ENCODE measurements at places on chromosomes 16 and 17.

GRCh38 chr16:56980792-56981724, 8.3 kb upstream of the NLRC5 start:
- DNase-seq = no peak

GRCh38 chr17:2950846-2951245, 112.6 kb downstream of the OR1D5 start:
- no peak for DNase-seq

GRCh38 chr17:6067060-6067459, 3.1 kb upstream of the WSCD1 start:
- DNase-seq = no peak

DNA sequence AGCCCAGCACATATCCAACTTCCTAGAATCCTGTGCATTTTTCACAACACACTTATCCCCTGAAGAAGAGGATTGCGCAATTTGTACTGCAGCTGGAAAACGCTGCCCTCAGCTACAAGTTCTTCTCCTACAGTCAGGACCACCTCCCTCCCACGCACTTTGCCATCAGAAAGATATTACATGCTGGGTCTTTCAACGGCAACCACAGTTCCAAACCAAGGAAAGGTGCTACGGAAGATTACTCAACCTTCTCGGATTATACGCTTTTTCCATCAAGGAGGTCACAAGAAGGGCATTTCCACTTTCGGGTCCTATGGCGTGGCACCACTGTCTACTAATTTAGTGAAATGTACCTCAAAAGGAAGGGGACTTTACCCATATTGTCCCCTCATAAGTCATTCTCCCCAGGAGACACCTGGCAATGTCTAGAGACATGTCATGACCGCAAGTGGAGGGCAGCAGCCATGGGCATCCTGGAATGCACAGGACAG, 35.2 kb downstream of the USP7 start:
- DNase-seq = no peak

- DNase-seq = no peak
These were observed 12.2 kb upstream of the MMD start for GRCh38 chr17:55433629-55434422.

- no peak for DNase-seq
These were observed 19.1 kb upstream of the KPNB1 start for GRCh38 chr17:47630614-47631013.

GRCh38 chr17:32143527-32143870, 1.2 kb downstream of the RHOT1 start:
- no peak for DNase-seq

- DNase-seq = no peak
These were observed 166.5 kb downstream of the NTN1 start for GRCh38 chr17:9187828-9188227.

- no peak for DNase-seq
These were observed 69.0 kb downstream of the MRM3 start for GRCh38 chr17:850851-851763.

DNA sequence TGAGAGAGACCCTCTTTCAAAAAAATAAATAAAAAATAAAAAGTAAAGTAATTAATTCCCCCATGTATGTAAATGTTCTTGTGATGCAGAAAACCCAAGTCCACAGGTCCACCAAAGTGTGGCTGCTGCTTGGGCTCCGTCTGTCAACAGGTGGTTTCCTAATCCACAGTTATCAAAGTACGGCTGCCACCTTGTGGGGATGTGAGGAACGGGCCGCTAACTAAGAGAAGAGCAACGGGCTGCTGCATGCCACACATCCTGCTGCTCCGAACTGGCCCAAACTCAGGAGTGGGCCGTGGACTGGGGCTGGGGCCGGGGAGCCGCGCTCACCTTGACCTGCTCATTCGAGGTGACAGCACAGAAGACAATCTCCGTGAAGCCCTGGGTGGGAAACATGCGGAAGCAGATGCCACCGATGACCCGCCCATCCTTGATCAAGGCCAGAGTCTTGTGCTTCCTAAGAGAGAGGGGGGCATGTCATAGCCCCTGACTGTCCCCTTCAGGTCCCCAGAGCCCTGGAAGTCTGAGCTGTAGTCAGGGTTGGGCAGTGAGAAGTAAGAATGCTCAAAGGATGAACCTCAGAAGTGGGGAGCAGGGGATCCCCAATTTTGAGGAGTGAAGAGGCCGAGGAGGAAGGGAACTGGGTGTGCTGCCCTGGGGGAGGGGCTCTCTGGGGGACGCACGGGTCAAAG, 4.3 kb downstream of the KAT2A start:
- DNase-seq = peak; percentile 64

GRCh38 chr17:73348018-73348828, 36.4 kb upstream of the CDC42EP4 start:
- DNase-seq = no peak

DNA sequence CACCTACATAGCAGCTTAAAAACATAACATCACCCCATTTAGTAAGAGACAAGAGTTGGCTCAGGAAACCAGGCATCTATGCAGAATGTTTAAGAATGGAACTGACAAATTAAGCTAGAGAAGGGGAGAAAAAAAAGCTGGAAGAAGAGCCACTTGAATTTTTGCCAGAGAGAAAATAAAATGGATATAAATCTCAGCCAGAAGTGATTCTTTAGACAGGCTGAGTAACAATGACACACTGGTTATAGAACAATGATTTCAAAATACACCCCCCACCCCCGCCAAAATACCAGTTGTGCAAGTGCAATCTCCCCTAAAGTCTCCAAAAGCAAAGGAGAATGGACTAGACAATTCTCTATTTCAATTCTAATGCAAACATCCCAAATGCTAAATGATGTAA, 22.4 kb downstream of the LSM12 start:
- DNase-seq = no peak

- no peak for DNase-seq
These were observed 4.2 kb downstream of the DPH1 start for GRCh38 chr17:2034157-2034556.

DNA sequence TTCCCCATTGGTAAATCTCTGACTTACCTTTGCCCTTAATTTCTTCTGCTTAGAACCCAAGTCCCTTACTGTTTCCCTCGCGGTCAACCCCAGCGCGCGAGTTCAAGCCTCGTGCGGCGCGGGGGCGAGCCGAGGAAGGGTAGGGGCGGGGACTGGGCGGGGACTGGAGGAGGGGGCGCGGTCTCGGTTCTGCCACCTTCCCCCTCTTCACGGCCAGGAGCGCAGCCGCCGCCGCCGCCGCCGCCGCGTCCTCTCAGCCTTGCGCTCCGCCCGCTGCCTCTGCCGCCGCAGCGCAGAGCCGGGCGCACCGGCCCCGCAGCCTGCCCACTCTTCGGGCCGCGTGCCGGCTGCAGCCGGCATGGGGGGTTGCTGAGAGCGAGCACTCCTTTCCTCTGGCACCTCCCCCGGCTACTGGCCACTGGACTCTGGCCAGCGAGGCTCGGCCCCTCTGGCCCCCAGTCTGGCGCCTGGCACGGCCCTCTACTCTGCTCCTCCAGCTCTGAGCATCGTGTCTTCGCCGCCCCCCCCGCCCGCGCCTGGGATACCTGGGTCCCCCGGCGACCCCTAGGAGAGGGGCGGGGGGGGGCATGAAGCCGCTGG, at the start of gene RAPGEFL1:
TSS of gene RAPGEFL1 (plus strand) at position 196 of the 600 bp plus-strand sequence. CDS start at position 588, 392 bp downstream.
- peak; percentile 75 for DNase-seq

DNA sequence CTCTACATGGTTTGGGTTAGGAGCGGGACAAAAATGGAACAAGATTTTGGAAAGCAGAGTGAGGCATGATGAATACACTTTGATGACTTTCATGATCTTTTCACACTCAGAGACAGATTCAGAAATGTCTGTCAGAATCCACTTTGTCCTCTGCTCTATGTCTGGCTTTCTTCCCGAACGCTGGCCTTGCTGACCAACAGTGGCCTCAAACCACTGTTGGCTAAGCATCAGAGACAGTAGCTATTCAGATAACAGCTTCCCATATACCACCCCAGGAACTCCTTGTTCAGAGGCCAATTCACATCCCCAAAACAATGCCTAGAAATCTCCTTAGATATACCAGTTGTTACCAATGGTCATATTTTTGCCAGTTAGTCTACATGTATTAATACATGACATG, 40.9 kb downstream of the FBXL20 start:
- no peak for DNase-seq

- DNase-seq = no peak
These were observed 255.7 kb upstream of the DYNLRB2 start for GRCh38 chr16:80285104-80285503.
